ENCODE measurements at places on chromosomes 2 and 18. TPM values are rescaled to one million over a fixed set of nuclear protein-coding genes. Genes with fewer than 3 reads are reported as not detected.
A peak's percentile ranks its signal among the peaks of the same experiment; 100 is the strongest.

Gene RAPH1
- not detected for total RNA-seq

Gene SETBP1
- total RNA-seq, result 129 TPM

Gene RNF138
- 63.0 TPM for total RNA-seq

Gene DAPL1
- total RNA-seq, result not detected

Gene REG3A
- not detected for total RNA-seq

Gene CIB4
- total RNA-seq, result not detected

Gene TCF23
- total RNA-seq, result 0.10 TPM

Gene ANTXR1
- not detected for total RNA-seq

DNA sequence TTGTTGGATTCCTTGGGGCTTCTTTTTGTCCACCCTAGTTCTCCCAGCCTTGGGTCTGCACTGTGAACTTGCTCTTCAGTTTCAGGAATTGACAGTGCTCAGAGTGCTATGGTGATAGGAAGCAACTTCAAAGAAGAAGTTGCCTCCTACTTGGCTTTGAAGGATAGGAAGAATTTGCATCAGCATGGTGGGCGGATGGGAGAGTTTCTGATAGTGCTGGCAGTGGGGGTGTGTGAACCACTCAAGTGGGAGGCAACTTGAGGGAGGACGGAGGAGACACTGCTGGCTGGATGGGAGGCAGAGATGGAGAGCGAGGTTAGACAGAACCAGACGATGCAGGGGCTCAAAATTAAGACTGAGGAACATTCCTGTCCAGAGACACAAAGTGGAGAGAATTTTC, 164.4 kb upstream of the SKOR2 start:
- H3K4me3 ChIP-seq, result no peak overlapping the region
- H3K27me3 ChIP-seq, result peaks cover 26% of the 10 kb centered on the region
- DNase-seq, result no peak
- no peaks in the 10 kb centered on the region for H3K36me3 ChIP-seq
- H3K4me1 ChIP-seq, result peaks cover 8% of the 10 kb centered on the region
- H3K27ac ChIP-seq, result no peak overlapping the region

- no peak overlapping the region for H3K27ac ChIP-seq
- DNase-seq, result no peak
- H3K36me3 ChIP-seq, result no peaks in the 10 kb centered on the region
- H3K4me1 ChIP-seq, result no peaks in the 10 kb centered on the region
- no peak overlapping the region for H3K4me3 ChIP-seq
- no peaks in the 10 kb centered on the region for H3K27me3 ChIP-seq
Observed at GRCh38 chr2:45256173-45256866, 247.1 kb upstream of the SIX2 start.

DNA sequence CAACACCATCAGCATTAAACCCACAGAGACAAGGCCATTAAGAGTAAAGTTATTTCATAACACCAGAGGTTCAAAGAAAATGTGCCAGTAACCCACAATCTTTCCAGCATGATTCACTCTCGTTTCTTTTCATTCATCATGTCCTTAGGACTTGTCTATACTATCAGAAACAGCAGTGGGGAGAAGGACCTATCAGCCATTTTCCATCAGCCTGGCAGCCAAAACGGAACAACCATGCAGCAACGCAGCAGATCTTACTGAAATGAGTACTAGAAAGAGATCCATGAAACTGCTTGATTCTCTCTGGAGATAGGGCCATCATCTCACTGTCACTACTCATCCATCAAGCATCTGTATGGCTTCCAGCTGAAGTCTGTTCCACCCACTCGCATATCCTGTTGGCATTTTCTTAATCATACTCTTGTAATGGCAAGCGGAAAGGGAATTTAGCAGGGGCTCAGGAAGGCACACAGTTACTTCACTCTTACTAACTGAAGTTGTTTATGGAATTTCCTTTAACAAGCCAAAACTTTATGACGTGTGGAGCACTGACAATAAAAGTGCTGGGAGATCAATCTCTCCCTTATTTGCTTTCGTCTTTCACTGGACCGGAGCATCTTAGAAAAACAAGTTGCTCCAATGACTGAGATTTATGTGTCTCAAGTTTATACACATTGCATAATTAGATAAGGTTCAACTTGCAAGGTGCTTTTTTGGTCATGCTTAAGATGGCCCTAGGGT, 69.7 kb downstream of the EPHA4 start:
- peaks cover 7% of the 10 kb centered on the region for H3K4me1 ChIP-seq
- H3K27ac ChIP-seq, result no peak overlapping the region
- no peak for DNase-seq
- H3K27me3 ChIP-seq, result no peaks in the 10 kb centered on the region

- peaks cover 7% of the 10 kb centered on the region for H3K36me3 ChIP-seq
- no peak for DNase-seq
- H3K27me3 ChIP-seq, result no peaks in the 10 kb centered on the region
- H3K4me3 ChIP-seq, result peak overlapping the region; percentile 63
- H3K4me1 ChIP-seq, result peaks cover 16% of the 10 kb centered on the region
Observed at GRCh38 chr2:27379836-27380625, 503 bp downstream of the ZNF513 start.

- no peaks in the 10 kb centered on the region for H3K36me3 ChIP-seq
- H3K4me3 ChIP-seq, result no peak overlapping the region
- no peak overlapping the region for H3K27ac ChIP-seq
- no peak for DNase-seq
Observed at GRCh38 chr2:237574894-237575868, 8.8 kb downstream of the PRLH start.

DNA sequence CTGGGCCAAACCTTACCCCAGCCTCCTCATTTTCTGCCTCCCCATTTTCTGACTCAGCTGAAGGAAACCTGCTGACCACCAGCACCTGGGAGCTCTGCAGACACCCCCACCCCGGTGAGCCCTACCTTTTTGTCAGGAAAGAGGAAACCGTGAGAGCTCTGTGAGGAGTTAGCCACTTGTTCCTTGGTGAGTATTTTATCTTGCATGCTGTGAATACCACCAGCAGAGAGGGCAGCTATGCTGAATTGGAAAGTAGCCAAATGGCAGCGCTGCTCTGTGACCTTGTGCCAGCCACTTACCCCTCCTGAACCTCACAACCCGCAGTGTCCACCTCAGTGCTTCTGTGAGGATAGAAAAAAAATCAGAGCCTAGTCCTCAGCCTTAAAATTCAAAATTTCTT, 2.5 kb downstream of the MPPE1 start:
- no peaks in the 10 kb centered on the region for H3K27me3 ChIP-seq
- no peak for DNase-seq
- H3K4me3 ChIP-seq, result no peak overlapping the region
- peaks cover 18% of the 10 kb centered on the region for H3K4me1 ChIP-seq

- no peaks in the 10 kb centered on the region for H3K36me3 ChIP-seq
- no peak overlapping the region for H3K4me3 ChIP-seq
- H3K27me3 ChIP-seq, result no peaks in the 10 kb centered on the region
- no peaks in the 10 kb centered on the region for H3K4me1 ChIP-seq
- H3K27ac ChIP-seq, result no peak overlapping the region
- no peak for DNase-seq
Observed at GRCh38 chr2:83650161-83650560, 808.9 kb downstream of the SUCLG1 start.

- peaks cover 14% of the 10 kb centered on the region for H3K27me3 ChIP-seq
- no peak overlapping the region for H3K4me3 ChIP-seq
- no peak for DNase-seq
- H3K36me3 ChIP-seq, result no peaks in the 10 kb centered on the region
Observed at GRCh38 chr2:7432436-7432835, 515.2 kb downstream of the RNF144A start.

- H3K4me3 ChIP-seq, result no peak overlapping the region
- no peaks in the 10 kb centered on the region for H3K4me1 ChIP-seq
- H3K27ac ChIP-seq, result no peak overlapping the region
- H3K27me3 ChIP-seq, result no peaks in the 10 kb centered on the region
- no peak for DNase-seq
- H3K36me3 ChIP-seq, result no peaks in the 10 kb centered on the region
Observed at GRCh38 chr18:46401486-46402070, 255.4 kb downstream of the LOXHD1 start.

DNA sequence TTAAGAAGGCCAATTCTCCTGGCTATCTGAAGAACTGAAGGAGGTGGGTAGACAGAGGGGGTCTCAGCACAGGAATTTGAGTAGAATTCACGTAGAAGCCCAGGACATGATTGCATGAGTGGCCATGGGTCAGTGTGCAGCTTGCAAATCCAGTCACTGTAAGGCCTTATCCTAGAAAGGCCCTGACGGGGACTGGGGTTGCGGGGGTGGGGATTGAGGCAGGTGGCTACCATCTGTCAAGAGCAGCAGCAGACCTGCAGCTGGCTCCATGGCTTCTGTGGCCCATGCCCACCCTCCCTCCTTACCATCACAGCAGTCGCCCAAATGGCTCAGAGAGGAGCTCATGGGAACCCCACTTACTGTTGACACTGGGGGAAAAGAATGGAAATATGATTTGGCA, 34.6 kb upstream of the SLC14A1 start:
- DNase-seq, result no peak
- peak overlapping the region; percentile 78 for H3K27ac ChIP-seq
- no peaks in the 10 kb centered on the region for H3K36me3 ChIP-seq
- peaks cover 34% of the 10 kb centered on the region for H3K4me1 ChIP-seq
- H3K4me3 ChIP-seq, result no peak overlapping the region

- H3K4me3 ChIP-seq, result no peak overlapping the region
- H3K4me1 ChIP-seq, result no peaks in the 10 kb centered on the region
- no peak for DNase-seq
- no peaks in the 10 kb centered on the region for H3K27me3 ChIP-seq
- H3K27ac ChIP-seq, result no peak overlapping the region
Observed at GRCh38 chr2:17617516-17617915, 77.0 kb downstream of the VSNL1 start.

DNA sequence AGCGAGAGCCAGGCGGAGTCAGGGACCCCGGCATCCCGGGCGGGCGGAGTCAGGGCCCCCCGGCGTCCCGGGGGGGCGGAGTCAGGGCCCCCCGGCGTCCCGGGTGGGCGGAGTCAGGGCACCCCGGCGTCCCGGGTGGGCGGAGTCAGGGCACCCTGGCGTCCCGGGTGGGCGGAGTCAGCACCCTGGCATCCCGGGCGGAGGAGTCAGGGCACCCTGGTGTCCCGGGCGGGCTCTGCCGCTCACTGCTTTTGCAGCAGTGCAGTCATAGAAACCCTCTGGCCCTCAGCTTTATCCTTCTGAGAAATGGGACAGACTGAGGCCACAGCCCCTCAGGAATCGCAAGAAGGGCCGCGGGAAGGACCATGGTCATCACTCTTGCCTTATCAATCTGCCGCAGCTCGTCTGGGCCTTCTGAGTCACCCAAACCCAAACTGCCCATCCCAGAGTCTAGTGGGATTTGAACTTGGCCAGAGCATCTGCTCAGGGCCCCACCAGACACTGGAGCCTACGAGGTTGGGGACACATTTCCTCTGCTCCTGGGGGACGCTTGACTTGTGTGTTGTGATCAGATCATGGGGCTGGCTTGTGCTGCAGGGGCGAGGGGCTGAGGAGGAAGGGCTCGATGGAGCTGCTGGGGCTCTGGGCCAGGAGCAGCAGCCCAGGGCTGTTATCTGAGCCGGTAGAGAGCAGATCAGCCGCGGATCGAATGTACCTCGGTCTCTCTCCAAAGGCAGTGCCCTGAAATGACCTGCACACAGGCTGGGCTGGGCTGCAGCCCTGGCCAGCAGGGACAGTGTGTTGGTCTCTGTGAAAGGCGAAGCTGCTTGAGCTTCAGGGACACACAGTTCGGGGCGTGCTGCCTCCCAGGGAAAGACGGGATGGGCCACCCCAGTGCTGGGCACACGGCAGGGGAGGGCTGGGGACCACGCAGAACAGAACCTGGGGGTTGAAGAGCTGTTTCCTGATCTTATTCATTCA, 290.1 kb upstream of the HDAC4 start:
- no peak overlapping the region for H3K4me3 ChIP-seq
- no peaks in the 10 kb centered on the region for H3K36me3 ChIP-seq
- DNase-seq, result no peak
- H3K27me3 ChIP-seq, result peaks cover 3% of the 10 kb centered on the region
- H3K4me1 ChIP-seq, result no peaks in the 10 kb centered on the region

DNA sequence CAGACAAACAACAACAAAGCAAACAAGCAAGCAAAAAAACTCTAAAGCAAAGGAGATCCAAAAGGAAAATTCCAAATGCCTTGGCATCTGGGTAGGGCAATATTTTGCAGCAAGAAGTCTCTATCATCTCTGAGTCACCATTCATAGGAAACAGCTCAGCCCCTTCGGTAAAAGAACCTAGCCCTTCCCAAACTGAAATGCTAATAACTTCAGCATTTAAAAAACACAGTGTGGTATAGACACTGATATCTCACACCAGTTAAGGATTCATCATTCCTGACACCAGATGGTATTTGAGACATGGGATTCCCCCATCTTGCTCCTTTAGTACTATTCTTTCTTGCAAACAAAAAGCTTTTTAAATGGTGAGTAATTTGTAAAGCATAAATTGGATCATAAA, 491.8 kb downstream of the TXNL1 start:
- no peaks in the 10 kb centered on the region for H3K4me1 ChIP-seq
- H3K27me3 ChIP-seq, result no peaks in the 10 kb centered on the region
- no peak overlapping the region for H3K4me3 ChIP-seq
- no peak overlapping the region for H3K27ac ChIP-seq
- no peaks in the 10 kb centered on the region for H3K36me3 ChIP-seq
- no peak for DNase-seq

- no peak for DNase-seq
- no peak overlapping the region for H3K27ac ChIP-seq
- no peak overlapping the region for H3K4me3 ChIP-seq
- peaks cover 10% of the 10 kb centered on the region for H3K4me1 ChIP-seq
Observed at GRCh38 chr2:232363784-232364615, 14.6 kb upstream of the ALPP start.

- no peaks in the 10 kb centered on the region for H3K27me3 ChIP-seq
- DNase-seq, result no peak
- H3K4me1 ChIP-seq, result no peaks in the 10 kb centered on the region
- no peak overlapping the region for H3K4me3 ChIP-seq
- no peak overlapping the region for H3K27ac ChIP-seq
- H3K36me3 ChIP-seq, result no peaks in the 10 kb centered on the region
Observed at GRCh38 chr18:2448565-2449151, 122.6 kb downstream of the METTL4 start.

- no peaks in the 10 kb centered on the region for H3K4me1 ChIP-seq
- DNase-seq, result no peak
- H3K27me3 ChIP-seq, result no peaks in the 10 kb centered on the region
- no peak overlapping the region for H3K27ac ChIP-seq
- H3K4me3 ChIP-seq, result no peak overlapping the region
Observed at GRCh38 chr2:42054714-42055430, 7.1 kb downstream of the PKDCC start.

GRCh38 chr2:207223051-207223450, 57.3 kb upstream of the KLF7 start:
- no peaks in the 10 kb centered on the region for H3K4me1 ChIP-seq
- no peaks in the 10 kb centered on the region for H3K36me3 ChIP-seq
- H3K4me3 ChIP-seq, result no peak overlapping the region
- H3K27ac ChIP-seq, result no peak overlapping the region
- H3K27me3 ChIP-seq, result no peaks in the 10 kb centered on the region

DNA sequence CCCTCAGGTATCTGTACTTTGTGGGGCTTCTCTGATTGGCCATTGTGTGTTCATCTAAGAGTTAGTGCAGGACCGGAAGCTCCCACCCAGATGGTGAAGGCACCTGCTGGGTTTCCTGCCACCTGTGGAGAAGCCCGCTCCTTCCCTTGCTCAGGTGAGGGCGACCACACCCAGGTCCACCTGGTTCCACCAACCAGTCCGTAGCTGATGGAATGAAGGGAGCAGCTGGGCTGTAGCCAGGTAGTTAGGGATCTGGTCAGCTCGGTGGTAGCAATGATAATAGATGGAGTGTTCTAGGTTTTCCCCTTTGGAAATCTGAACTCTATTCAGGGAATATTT, 16.0 kb downstream of the SH3BP4 start:
- no peak for DNase-seq
- H3K36me3 ChIP-seq, result no peaks in the 10 kb centered on the region
- H3K4me1 ChIP-seq, result peaks cover 4% of the 10 kb centered on the region
- no peak overlapping the region for H3K27ac ChIP-seq

Data from B cell (primary cell).